ENCODE measurements at places on chromosomes 5 and 9.

DNA sequence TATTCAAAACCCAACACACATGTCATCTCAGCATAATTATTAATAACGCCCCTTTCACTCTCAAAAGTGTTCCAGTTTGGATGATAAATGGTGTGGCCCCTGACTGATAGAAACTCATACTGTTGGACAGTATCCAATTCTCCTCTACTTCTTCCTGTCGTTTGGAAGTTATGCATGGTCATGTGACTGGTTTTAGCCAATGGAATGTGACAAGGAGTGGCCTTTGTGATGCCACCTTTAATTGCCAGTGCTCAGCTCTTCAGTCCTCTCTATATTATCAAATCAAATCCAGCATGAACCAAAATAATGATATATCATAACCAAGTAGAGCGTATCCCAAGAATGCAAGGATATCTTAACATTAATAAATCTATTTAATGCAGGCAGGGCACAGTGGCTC is 117.8 kb upstream of the SPIN1 start:
- DNase-seq, result no peak

DNA sequence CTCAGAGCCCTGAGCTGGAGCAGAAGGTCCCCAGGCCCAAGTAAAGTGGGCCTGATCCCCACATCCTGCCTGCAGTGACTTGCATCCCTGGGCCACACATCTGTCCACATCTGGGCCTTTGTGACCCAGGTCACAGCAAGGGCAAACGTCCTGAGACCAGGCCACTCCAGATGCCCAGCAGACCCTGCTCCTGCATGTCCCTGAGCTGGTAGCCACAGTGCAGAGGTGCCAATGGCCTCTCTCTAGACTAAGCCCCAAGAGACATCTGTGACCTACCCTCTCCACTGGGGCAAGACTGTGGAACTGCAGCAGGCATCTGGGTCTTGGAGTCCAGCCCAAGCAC is 2.5 kb downstream of the FLT4 start:
- DNase-seq, result no peak

- DNase-seq, result no peak
Measured at GRCh38 chr5:96112123-96112670, 150.5 kb upstream of the ELL2 start.

DNA sequence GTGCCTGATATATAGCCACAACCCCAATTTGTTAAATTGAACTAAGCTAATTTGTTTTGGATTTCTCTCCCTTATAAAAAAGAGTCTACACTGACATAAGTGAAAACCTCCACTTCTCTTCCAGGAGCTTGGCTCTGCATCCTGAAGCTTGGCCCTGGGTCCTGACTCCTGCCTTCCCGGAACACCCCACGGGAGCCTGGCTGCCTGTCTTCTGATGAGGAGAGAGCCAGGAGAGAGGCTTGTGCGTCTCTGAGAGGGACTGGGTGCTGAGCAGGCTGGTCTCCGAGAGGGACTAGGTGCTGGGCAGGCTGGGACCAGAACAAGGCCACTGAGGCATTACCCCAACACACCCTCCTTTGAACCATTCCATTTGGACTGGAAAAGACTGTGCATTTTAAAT is 6.5 kb upstream of the PTGES start:
- no peak for DNase-seq

GRCh38 chr5:126969548-126969947 is 60.8 kb downstream of the MARCHF3 start:
- DNase-seq, result no peak

GRCh38 chr9:36486933-36487481 is 85.7 kb upstream of the MELK start:
- DNase-seq, result no peak

DNA sequence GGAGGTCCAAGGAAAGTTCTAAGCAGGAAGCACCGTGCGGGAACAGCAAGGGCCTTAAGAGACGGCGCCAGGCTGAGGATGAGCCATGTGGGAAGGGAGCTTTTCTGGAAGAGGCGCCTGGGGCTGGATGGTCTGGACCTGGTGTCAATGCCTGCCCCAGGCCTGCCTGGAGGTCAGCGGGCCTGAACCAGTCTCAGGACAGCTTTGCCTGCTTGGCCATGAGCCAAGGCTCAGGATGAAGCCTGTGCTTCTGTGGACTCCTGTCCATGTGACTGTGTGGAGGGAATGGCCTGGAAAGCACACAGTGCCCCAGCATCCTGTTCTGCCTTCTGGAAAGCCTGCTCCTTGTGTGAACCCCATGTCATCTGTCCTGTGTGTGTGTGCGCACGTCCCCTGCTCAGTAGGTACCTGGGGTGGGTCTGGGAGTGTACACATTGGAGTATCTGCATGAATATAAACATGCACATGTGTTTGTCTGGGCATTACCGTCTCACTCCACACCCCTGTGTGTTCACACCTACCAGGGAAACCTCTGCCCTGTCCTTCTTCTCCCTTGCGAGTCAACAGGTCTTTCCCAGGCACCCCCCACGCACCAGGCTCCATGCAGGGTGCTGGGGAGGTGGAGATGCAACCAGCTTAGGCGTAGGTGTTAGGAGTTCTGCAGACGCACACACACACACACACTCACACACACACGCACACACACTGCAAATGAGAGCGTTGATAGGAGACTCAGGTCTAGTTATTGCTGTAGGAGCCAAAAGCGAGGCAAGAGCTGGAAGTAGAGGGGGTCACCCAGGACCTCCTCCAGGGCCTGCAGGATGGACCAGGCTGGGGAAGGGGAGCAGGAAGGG is 24.8 kb downstream of the DAB2IP start:
- no peak for DNase-seq

DNA sequence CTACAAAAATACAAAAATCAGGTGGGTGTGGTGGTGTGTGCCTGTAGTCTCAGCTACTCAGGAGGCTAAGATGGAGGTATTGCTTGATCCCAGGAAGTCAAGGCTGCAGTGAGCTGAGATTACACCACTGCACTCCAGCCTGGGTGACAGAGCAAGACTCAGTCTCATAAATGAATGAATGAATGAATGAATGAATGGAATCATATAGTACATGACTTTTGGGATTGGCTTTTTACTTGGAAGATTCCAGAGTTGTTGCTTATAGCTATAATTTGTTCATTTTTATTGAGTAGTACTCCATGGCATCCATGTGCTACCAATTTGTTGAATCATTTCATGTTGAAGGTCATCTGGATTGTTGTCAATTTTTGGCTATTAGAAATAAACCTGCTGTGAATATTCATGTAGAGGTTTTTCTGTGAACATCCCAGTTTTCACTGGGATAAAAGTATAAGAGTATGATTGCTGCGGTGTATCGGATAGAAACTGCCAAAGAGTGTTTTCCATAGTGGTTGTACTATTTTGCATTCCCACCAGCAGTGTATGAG is 19.9 kb downstream of the ERBIN start:
- no peak for DNase-seq

DNA sequence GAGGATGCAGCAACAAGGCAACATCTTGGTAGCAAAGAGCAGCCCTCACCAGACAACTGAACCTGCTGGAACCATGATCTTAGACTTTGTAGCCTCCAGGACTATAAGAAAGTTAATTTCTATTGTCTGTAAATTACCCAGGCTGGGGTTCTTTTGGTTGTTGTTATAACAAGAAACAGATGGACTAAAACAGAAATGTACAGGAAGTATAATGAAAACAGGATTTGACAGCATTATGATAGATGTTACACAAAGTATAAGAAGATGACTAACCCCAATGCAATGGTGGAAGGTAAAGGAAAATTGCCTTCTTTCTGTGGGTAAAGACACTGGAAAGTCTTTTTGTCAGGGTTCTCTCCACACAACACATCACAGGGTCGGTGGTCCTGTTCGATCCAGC is 204.2 kb downstream of the SGCD start:
- no peak for DNase-seq

- DNase-seq, result no peak
Measured at GRCh38 chr9:82934949-82935348, 128.0 kb downstream of the RASEF start.

DNA sequence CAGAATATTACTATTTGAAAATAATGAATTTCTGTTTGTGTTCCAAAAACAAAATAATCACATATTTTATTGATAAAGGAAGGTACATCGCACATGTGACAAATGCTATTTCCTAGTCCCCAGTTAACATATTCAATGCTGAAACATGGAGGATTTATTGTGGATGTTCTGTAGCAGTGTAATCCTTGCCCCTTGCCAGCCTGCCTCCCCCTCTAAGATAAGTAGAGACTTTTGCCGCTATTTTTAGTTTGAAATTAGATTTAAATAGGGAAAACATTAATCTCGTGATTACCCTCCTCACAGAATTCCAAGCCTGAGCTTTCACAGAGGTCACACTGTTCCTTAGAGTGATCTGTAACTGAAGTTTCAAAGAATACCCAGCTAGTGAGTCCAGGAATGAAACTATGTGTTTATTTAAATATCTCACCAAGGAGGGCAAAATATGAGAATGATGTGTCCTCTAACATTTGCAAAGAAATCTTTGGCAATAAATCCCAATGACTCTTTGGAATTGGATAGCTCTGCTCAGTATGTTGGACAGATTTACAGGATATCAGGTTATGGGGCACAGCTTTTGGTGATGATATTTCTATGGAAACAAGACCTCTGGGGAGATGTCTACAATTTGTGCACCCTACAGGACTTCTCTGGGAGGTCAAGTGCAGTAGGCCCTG is 17.3 kb downstream of the CTXN3 start:
- DNase-seq, result no peak

GRCh38 chr5:143206196-143207053 is 197.1 kb downstream of the NR3C1 start:
- no peak for DNase-seq

GRCh38 chr5:52896534-52897237 is 92.5 kb upstream of the ITGA2 start:
- no peak for DNase-seq

- DNase-seq, result no peak
Measured at GRCh38 chr9:130766927-130767307, 68.1 kb upstream of the ABL1 start.

GRCh38 chr5:130279386-130279785 is 375.1 kb downstream of the CHSY3 start:
- DNase-seq, result no peak

GRCh38 chr5:173764332-173765028 is 123.7 kb upstream of the CPEB4 start:
- no peak for DNase-seq

DNA sequence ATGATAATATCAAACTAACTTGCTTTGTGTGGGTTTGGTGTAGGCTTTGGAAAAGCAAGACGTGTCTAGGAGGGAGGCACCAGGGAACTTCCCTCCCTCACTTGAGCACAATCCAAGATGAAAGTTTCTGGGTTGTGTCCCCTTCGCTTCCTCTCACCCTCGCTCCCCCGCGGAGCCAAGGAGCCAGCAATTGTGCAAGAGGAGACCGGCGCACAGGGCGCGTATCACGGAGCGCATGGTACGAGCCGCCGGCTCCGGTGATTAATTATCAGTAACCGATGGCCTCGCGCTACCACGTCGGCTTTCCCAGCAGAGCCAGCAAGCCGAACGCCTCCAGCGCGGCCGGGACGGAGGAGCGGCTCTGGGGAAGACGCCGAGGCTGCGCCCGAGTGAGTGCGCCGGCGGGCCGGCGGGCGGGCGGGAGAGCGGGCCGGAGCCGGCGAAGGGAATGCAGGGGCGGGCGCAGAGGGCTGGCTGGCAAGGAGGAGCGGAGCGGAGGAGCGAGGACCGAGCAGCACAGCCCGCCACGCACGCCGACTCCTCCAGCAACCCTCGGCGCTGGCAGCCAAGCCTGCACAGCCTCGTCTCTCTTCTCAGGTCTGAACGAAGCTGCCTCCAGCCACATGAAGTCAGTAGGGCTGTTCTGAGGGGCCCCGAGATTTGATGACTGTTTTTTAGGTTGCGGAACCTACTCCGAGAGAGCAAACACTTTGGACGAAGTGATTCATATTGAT is 143.6 kb downstream of the BNC2 start:
- no peak for DNase-seq

DNA sequence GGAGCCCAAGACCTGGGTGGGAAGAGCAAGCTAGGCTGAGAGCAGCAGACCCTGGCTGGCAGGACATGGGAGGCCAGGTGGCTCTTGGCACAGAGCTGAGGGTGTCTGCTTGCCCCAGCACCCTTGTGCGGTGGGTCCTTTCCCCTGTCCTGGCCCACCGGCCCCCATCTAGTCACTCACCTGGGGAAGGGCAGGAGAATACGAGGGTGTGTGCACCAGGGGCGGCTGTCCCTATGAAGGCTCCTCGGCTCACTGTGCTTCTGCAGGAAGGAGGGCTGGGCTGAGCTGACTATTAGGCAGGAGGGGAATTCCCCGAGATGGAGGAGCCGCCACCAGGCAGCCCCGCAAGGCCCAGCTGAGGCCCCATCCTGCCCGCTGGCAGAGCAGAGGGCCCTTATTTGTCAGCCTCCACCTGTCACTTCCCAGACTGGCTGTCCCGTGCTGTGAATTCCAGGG is 6.1 kb upstream of the TNIP1 start:
- no peak for DNase-seq

DNA sequence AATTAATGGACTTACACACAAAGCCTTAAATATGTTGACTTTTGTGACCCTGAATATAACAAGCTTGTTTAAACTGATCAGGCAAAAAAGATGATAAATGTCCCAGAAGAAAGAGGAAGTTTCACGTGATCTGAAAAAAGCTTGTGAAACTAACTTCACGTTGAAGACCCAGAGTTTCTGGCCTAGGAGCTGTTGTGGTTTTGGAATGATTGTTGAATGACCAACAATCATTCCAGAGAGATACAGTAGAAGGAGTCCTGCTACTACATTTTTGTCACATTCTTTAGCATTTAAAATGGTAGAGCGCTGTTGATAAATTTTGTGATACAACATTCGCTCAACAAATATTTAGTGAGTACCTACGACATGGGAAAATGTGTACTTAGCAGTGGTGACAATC is 143.1 kb upstream of the FBN2 start:
- DNase-seq, result no peak

- no peak for DNase-seq
Measured at GRCh38 chr9:113361304-113362018, 12.1 kb downstream of the BSPRY start.

DNA sequence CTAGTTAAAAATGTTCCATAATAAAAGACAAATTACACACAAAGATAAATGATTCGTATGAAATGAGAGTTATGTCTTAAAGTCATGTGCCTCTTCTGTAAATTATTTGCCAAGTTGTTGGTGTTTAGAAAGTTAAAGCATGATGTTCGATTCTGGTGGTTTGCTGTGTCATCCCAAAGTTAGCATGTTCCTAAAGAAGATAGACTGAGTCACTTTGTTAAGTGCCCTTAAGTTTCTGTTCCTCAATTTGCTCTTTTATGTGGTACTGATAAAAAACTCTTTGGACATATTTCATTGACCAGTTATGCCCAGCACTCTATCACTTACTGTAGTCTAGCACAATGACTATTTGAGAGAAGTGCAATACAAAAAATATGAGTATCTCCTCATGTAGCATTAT is 366.9 kb upstream of the ZNF608 start:
- no peak for DNase-seq

GRCh38 chr9:131776473-131776872 is 36.6 kb upstream of the RAPGEF1 start:
- DNase-seq, result no peak
